Activated effector memory CD4-positive, alpha-beta T cell treated with anti-CD3 and anti-CD28 coated beads, Interleukin-2, amount 50 U/mL, for 16 hours (primary cell): ENCODE measurements at places on chromosomes 16 and 17.
A peak's percentile ranks its signal among the peaks of the same experiment; 100 is the strongest.

DNA sequence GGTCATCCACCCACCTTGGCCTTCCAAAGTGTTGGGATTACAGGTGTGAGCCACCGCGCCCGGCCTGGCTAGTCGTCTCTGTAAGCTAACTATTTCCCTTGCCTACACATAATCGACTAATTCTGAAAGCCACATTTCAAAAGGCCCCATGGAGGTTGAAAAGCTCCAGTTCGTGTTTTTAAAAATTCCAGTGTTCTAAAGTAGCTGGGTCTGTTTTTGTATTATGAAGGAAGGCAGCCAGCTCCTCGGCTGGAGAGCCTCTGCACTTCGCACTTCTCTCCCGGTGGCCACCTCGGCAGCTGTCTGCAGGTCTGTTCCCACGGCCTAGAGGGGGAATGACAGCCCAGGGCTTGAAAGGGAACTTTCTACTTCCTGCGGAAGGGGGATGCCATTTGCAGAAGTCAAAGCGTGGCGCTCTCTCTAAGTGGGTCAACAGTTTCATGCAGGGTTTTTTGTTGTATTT lies 16.9 kb downstream of the HASPIN start:
- peak; percentile 70 for DNase-seq

DNA sequence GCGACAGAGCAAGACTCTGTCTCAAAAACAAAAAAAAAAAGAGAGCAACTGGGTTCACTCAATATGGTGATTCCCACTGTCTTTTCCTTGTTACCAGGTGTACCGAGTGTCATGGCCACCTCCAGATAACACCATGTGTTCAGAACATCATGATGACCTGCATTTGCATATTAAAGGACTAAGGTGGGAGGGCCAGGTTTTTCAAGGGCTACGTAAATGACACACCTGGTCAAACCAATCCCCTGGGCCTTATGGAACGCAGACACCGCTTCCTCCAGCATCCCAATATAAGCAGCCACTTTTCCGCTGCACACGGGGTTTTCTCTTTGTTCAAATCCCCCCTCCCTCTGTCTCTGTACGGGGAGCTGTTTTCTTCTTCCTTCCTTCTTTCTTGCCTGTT lies 29.3 kb downstream of the WSCD1 start:
- no peak for DNase-seq

DNA sequence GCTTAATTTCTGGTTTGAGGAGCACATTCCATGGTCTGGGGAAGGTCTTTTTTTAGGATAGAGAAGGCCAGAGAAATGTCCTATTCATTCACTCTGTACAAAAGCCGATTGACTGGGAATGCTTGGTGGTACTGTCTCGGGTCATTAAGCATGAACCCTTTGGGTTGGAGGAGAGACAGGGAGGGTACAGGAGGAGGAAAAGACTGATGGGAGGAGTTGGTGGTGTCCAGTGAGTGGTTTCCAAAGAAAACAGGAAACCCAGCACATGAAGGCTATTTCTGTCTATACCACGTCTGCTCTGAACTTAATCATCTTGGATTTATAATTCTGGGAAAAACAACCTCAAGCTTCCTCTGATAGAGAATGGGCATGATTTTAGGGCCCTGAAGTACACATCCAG lies 111.9 kb downstream of the XYLT1 start:
- DNase-seq: no peak

DNA sequence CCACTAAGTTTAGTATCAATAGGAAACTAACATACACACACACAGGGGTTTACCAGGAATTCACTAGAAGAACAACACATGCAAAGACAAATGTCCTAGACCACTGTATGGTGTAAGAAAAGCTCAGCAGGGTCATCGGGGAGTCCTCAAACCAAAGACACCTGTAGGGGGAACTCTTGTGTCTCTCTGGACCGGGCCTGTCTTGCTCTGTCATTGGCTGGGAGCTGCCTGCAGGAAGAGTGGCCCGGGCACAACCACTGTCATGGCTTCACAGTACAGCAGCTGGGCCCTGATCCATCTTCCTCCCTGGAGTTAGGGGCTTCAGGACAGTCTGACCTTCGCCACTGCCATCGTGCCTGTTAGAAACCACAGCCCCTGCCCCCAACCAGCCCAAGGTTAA lies 263.6 kb upstream of the DYNLRB2 start:
- DNase-seq: no peak

- DNase-seq: no peak
Measured at GRCh38 chr16:89546781-89547180, 13.7 kb upstream of the RPL13 start.

DNA sequence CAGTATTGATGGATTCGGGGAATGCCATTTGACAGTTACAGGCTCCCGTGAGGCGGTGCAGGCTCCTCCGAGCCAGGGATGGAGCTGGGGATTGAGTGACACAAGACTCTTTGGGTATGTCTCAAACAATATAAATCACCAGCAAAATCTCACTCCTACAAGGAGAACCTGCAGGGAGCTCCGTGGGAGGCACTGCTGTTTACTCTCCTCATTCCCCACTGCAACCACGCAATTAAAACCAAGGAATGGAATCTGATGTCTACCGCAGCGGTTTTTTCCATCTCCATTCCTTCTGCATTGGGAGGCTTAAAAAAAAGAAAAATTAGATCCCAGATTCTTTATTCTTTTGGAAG lies 157.9 kb downstream of the WWOX start:
- DNase-seq: no peak

DNA sequence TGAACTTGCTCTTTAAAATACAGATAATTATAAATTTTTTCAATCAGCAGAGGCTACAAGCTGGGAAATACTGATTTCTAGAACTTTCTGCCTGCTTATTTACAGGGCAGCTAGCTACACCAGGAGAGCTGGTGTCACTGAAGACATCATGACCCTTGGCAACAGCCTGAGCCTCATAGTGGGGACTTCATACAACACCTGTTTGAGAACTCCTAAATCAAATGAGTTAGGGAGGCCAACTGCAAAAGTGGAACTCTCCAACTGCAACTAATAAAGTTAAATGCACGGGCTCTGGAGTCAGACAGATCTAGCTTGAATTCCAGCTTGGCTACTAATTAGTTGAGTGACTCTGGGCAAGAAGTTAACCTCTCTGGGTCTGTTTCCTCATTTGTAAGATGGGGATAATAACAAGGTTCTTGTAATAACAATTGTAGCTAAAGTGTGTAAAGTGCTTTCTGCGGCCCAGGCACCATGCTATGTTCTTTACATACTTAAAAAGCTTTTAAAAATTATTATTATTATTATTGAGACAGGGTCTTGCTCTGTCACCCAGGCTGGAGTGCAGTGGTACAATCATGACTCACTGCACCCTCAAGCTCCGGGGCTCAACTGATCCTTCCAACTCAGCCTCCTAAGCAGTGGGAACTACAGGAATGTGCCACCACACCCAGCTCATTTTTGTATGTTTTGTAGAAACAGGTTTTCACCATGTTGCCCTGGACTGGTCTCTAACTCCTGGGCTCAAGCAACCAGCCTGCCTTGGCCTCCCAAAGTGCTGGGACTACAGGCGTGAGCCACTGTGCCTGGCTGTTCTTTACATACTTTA lies 33.4 kb downstream of the VAC14 start:
- no peak for DNase-seq

DNA sequence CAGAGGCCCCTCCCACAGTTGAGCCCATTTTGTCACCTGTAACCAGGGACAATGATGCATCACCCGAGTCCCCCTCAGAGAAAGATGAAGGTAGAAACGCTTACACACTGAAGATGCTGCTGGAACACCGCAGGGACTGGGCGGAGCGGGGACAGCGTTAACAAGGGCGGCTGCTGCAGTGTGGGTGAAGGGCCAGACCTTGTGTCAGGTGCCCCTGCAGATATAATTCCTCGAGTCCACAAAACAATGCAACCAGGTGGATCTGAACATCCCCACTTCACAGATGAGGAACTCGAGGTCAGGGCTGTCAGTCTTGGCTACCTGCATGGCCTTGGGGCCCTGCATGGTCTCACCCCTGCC lies 6.3 kb upstream of the MAPK7 start:
- DNase-seq: peak; percentile 57

GRCh38 chr16:76670125-76670857 lies 393.1 kb downstream of the CNTNAP4 start:
- DNase-seq: no peak

DNA sequence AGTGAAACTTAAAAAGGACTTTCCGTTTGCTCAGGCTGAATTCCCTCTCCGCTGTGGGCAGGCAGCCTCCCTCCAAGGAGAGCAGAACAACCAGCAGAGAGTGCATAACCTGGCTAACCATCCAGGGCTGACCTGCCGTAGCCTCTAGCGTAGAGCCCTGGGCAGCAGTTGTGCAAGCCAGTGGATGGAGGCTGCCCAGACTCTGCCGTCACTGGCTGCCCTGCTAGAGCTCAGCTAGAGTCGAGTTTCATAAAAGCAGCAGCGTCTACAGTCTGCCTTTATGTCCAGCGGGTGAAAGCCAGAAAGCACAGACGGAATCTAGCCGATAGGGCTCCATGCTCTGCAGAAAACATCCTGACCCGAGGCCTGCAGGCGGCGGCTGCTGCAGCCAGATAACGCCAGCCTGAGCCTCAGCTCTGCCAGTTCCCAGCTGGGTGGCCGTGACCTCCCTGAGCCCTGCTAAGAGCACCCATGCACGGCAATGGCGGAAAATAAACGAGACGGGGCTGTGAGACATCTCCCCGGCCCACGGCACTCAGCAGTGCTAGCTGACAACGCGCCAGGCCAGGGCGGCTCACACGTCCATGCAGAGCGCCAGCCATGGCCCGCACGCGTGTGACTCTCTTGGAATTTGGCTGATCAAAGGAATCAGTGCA lies 231.3 kb downstream of the ENGASE start:
- no peak for DNase-seq

- no peak for DNase-seq
Measured at GRCh38 chr17:77746896-77747554, 211.5 kb upstream of the TNRC6C start.

DNA sequence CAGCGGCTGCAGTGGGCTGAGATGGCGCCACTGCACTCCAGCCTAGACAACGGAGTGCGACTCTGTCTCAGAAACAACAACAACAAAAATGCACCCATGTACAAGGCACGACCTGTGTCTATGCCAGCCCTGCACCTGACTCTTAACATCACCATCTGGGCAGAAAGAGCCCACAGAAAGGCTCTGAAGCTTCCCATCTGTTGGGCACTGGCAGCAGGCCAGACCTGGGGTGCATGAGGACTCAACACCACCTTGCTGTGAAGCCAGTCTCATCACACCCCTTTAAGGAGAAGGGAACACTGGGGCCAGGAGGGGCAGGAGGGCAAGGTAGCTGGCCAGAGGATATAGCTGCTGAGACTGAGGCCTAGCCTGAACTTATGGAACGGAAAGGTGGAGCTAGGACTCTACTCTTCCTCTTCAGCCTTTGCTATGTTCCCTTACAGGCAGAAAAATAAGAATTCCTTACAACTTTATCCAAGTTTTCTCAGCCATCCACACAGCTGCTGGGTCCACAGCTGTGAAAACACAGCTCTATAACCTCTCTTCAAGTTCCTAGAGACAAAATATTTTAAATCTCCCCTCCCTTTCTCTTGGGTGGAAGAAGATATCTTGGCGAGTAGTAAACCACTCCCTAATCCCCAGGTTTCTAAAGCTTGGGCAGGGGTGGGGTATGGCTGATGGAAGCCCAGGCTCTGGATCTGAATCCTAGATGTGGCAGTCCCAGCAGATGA lies 2.8 kb downstream of the ELOB start:
- DNase-seq: no peak

DNA sequence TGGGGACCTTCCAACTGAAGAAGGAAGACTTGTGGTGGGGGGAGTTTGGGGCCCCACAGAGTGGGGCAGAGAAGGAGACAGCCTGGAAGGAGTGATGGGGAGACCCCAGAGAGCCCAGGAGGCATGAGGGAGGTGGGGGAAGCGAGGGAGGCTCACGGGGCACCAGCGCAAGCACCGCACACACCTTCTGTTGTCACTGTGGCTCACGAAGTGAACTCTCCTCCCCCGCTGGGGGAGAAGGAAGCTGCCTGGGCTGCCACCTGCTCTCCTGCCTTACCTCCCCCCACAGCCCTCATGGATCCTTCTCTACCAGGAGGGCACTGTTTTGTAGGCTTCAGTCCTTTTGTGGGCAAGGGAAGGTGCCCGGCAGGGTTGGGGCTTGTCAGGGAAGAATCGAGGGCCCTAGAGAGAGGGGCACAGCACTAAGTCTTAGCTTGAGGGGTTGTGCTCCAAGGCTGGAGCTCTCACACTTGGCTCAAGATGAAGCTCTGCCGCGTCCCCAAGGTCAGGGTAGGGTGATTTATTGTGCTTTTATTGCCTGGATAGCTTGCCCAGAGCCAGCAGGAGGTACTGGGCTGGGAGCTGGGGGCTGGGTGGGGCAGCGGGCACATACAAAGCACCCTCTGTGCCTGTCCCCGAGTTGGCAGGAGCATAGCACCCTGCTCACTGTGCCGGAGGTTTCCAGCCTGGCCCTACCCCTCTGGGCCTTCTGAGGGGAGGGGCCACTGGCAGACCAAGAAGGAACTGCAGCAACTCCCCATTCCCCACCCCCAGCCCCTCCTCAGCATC lies 4.6 kb upstream of the STARD3 start:
- DNase-seq: no peak

DNA sequence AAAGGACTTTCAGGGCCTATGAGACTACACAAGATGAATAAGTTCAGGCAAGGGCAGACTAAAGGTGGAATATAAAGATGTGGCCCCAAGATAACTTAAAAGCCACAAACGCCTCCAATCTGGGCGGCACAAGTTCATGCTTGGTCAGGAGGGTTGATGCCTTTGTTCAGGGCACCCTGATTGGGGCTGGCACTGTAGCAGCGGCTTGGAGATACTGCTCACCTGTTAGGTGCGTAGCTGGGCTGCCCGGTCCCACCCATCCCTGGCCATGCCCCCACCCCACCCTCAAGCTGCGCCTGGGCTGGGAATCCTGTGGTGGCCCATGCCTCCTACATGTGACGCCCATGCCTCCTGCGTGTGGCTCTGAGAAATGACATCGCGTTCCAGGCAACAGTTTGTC lies 12.5 kb upstream of the SLC13A2 start:
- DNase-seq: no peak

- DNase-seq: peak; percentile 72
Measured at GRCh38 chr17:28174352-28175046, 132.0 kb downstream of the NLK start.

DNA sequence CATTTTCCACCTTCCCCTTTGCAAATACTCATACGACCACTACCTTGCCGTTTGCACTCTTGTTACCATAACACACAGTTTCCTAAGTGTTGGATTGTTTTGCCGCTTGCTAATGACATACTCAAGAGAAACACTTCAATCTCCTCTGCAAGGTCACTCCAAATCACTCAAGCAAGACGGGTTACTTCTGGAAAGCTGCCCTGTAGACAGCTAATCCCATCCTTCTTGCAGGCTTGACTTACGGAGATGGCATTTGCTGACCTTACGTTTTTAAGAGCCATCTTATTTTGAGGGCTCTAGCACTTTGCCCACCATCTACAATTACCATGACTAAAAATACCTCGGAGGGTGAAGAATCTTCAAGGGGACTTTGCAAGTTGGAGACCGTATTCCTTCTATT lies 46.2 kb downstream of the MYH3 start:
- no peak for DNase-seq
